Body of pancreas (tissue), 4 donors: ENCODE measurements at places on chromosomes 11 and 22. TPM values are rescaled to one million over a fixed set of nuclear protein-coding genes. Genes with fewer than 3 reads are reported as not detected.
A peak's percentile ranks its signal among the peaks of the same experiment; 100 is the strongest.

Gene GPR152
- not detected for total RNA-seq

Gene ACTN3
- not detected for total RNA-seq

Gene FOSL1
- total RNA-seq, result 17.8 TPM

Gene RIMBP3B
- not detected for total RNA-seq

Gene INPP5J
- 17.8 TPM for total RNA-seq

DNA sequence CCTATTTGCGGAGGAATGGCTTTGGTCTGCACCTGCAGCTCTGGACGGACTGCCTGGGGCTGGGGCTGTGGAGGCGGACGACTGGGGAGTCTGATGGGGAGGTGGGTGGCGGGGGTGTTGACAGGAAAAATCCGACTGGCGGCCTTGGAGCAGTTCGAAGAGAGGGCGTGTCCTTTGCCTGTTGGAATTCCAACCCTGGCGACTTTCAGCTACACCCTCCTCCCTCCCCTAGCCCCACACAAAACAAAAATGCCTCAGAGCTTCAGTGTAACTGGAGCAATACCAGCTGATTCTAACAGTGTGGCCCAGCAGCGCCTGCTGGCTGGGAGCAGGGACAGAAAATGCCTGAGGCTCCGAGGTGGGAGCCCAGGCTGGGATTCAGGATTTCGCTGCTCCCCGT is 85.4 kb downstream of the ATXN10 start:
- DNase-seq, result peak; percentile 36

GRCh38 chr11:71298761-71299181 is 46.4 kb upstream of the SHANK2 start:
- DNase-seq, result no peak

DNA sequence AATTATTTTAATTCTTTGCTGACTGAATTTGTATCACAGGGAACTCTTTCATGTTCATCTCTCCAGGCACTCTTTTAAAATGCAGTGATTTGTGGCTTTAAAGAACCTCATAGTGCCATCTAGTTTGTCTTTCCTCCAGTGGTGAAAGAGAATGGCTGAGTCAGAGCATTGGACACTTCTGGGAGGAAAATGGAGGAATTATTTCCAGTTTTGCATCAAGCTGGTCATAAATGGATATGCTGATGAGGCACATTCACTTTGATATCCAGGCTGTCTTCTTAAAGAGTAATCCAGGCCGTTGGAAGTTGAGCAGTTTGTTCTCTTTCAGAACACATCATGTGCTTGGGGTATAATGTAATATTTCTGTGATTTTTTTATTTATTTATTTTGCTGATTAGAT is 273.7 kb downstream of the DDX10 start:
- no peak for DNase-seq

DNA sequence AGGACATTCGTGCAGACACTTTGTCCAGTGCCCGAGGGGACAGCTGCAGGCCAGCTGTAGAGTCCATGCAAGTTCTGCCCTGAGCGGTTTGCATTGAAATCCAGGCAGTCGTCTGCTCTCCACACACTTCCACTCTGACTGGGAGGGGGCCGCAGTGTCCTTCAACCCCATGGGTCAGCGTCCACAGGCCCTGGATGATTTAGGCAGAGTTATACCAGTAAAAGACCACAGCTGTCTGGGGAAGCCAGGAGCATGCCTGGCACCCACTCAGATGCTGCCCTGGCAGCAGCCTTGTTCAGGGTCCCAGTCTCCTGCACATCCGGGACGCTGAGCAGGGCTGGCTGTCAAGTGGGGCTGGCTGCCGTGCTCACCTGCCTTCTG is 26.5 kb downstream of the KRTAP5-5 start:
- DNase-seq, result no peak

GRCh38 chr11:76723548-76723947 is 53.0 kb upstream of the LRRC32 start:
- DNase-seq, result no peak

DNA sequence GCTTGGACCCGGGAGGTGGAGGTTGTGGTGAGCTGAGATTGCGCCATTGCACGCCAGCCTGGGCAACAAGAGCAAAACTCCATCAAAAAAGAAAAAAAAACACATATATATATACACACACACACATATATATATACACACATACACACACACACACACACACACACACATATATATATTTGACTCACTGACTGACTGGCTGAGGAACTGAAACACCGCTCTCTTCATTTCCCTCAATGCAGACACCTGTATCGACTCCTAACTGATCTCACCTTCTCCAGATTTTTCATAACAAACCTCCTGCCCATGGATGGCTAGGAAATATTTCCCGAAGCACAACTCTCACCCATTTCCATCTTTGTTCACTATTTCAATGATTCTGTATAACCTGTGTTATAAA is 140.7 kb upstream of the ANO3 start:
- no peak for DNase-seq

- DNase-seq, result no peak
Observed at GRCh38 chr11:86620891-86621521, 51.4 kb downstream of the ME3 start.

DNA sequence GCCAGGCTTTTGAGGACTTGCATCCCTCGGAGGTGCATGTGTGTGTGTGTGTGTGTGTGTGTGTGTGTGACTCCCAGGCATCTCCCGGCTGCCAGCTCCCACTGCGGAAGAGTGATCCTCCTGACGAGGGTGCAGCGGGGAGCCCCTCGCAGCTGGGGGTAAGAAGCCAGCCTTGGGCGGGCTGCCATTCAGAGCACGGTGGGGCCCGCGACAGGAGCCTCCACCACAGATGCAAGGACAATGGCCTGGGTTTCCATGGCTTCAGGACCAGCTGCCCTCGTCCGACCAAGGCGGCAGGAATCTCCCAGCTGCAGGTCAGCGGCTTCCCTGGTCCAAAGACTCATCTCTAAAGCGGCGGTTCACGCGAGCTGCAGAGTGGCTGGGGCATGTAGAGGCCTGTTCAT is 908.5 kb downstream of the BRD1 start:
- no peak for DNase-seq

- DNase-seq, result no peak
Observed at GRCh38 chr11:78927511-78927910, 352.8 kb upstream of the NARS2 start.

GRCh38 chr11:124725719-124726105 is 14.0 kb upstream of the NRGN start:
- no peak for DNase-seq

- DNase-seq, result peak; percentile 47
Observed at GRCh38 chr11:61890529-61891330, 615 bp downstream of the FADS3 start.

GRCh38 chr11:2482204-2482603 is 37.4 kb downstream of the KCNQ1 start:
- DNase-seq, result no peak

GRCh38 chr11:17612221-17613188 is 65.4 kb downstream of the OTOG start:
- DNase-seq, result no peak

GRCh38 chr11:72519220-72519881 is 85.0 kb upstream of the CLPB start:
- no peak for DNase-seq

- no peak for DNase-seq
Observed at GRCh38 chr22:37843741-37844089, 419 bp downstream of the ANKRD54 start.

DNA sequence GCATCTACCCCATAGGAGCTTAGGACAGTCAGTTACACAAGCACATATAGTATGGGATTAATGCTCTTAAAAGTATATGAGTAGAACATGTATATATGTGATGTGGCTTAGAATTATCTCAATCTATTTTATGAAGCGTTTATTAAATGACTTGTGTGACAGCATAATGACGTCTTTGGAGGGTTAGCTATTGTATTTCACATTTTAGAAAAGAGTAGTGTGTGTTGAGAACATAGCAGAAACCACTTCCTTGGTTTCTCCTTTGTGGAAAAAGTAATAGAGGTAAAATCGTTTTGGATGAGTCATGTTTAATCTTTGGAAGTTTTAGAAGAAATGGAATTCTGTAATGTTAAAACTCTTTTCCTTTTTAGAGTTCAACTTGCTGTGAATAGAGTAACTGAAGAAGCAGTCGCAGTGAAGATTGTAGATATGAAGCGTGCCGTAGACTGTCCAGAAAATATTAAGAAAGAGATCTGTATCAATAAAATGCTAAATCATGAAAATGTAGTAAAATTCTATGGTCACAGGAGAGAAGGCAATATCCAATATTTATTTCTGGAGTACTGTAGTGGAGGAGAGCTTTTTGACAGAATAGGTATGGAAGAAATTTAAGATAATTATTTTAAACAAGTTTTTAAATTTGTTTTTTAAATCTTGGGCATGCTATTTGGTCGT is 2.4 kb downstream of the CHEK1 start:
- no peak for DNase-seq

- no peak for DNase-seq
Observed at GRCh38 chr11:134584706-134585445, 172.8 kb upstream of the B3GAT1 start.
